ENCODE measurements at places on chromosomes 16 and 17.

- no peak for DNase-seq
These were observed 38.3 kb upstream of the PRSS54 start for GRCh38 chr16:58332997-58333700.

DNA sequence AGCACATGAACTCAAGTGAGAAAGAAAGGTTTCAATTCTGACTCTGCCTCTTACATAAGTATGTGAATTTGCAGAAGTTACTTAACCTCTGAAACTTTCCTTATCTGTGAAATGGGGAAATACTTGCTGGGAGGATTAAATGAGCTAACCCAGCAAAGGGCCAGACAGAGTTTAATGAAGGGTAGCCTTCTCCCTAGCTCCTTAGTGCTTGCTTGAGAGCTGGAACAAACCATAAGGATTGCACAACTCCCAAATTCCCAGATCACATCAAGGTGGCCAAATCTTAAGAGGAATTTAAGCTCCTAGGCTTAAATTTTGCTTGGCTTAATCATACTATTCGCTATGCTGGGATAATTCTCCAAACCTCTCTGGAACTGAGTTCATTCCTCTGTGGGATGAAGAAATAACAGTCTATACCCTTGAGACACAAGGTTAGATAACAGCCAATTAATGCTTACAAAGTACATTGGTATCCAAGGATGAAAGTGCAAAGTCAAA is 11.8 kb upstream of the WSB1 start:
- DNase-seq, result no peak

DNA sequence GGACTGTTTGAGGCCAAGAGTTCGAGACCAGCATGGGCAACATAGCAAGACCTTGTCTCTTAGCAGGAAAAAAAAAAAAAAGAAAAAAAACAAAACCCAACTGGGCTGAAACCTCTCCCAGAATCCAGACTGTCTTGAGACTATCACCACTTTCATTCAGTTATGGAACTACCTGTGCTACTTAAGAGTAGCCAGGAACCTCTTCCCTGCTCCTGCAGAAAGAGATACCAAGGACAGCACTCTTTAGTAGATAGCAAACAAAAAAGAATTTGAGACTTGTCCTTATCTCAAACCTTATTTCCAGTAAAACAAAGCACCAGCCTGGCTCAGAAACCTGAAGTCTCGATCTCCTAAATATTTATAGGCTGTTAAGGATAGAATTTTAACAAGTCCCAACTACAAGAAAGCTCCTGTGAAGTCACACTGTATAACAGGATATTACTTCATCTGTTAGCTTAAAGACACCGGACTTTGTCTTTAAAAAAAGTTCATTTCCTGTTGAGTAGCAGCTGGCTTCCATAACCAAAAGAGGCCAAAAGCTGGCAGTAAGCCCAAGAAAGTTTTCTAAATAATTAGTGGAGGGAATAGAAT is 5.1 kb downstream of the CDR2 start:
- no peak for DNase-seq

DNA sequence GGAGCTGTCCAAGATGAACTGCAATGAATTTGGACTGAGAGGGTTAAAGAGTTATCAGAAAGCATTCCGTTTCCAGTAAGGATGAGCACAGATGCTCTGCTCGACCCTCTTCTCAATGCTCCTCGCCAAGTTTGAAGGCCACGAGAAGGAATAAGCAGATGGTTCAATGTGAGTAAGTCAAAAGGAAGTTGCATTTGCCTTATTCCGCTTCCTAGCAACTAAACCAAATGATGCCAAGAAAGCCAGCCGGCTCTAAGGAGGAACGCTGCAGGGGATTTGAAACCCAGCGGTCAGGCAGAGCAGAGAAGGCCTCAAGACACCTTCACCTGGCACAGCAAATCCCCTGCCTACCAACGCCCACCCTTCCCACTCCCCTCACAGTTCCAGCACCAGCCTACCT is 52.1 kb upstream of the CNEP1R1 start:
- no peak for DNase-seq

DNA sequence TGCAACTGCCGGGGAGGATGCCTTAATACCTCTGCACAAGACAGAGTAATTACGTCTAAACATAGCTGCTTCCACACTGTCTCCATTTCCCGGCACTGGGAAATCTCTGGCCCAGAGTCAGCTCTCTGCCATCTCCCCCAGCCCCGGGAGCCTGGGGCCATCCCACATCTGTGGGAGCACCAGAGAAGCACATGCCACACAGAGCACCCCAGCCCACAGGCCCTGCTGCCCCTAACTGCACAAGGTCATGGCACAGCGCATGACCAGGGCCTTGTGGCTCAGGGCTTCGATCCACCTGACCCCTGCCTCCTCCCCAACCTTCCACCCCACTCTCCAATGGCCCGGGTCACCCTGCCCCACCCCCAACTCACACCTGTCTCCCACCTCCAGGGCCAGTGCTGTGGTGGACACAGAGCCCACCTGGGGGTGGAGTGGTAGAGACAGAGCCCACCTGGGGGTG is 36.6 kb upstream of the RBFOX3 start:
- DNase-seq, result no peak

GRCh38 chr17:78951967-78952551 is 26.9 kb upstream of the TIMP2 start:
- DNase-seq, result no peak

GRCh38 chr17:62319846-62320245 is 60.5 kb upstream of the EFCAB3 start:
- DNase-seq, result no peak

DNA sequence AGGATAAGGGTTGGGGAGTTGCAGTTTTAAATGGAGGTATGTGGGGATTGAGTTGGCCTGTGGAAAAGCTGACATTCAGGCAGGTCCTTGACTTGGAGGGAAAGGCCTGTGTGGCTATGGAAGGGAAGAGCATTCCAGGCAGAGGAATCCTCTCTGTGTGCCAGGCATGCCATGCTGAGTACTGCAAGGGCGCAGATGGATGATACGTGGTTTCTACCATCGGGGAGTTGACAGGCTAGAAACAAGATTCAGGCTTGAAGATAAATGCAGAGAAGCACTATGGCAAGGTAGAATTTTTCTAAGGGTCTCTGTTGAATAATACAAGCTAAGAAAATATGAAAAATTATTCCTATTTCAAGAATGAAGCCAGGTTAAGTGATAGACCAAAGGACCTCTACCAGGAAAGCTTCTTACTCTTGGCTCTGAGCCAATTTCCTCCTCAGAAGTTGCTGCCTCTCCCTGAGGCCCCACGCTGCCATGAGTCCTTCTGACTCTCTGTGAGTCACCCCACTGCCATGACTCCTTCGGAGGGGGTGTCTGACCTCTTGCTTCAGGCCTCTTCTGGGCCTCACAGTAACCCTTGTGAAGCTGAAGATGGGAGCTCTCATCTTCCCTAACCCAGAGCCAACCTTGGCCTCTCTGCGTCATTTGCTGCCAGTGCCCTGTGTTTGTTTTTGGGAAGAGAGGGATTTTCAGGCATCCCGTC is 75.8 kb downstream of the WNT3 start:
- no peak for DNase-seq

DNA sequence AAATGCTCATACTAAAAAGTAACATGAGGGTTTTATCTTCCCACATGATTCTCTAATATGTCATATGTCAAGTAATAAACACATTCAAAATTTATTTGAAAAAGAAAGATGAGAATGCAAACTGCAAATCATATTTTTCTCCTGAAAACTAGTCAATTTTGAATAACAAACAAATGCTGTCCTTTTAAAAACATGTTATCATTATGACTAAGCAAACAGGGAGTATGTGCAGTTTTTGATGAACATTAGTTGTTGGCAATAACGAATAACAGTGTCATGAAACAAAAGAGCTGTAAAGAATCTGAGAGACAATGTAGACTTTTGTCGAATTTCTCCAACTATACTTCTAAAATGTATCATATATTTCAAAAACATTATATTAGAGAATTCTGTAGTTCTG is 34.8 kb downstream of the RPGRIP1L start:
- no peak for DNase-seq

- no peak for DNase-seq
These were observed 6.3 kb upstream of the USP31 start for GRCh38 chr16:23155445-23156049.

- no peak for DNase-seq
These were observed 3.7 kb upstream of the HS3ST2 start for GRCh38 chr16:22810226-22810625.
